ENCODE measurements at places on chromosomes 1 and 21.

- DNase-seq, result no peak
These were observed 91.6 kb downstream of the DDAH1 start for GRCh38 chr1:85373378-85373708.

GRCh38 chr1:117365350-117366176 is 1.7 kb upstream of the MAN1A2 start:
- peak; percentile 36 for DNase-seq

DNA sequence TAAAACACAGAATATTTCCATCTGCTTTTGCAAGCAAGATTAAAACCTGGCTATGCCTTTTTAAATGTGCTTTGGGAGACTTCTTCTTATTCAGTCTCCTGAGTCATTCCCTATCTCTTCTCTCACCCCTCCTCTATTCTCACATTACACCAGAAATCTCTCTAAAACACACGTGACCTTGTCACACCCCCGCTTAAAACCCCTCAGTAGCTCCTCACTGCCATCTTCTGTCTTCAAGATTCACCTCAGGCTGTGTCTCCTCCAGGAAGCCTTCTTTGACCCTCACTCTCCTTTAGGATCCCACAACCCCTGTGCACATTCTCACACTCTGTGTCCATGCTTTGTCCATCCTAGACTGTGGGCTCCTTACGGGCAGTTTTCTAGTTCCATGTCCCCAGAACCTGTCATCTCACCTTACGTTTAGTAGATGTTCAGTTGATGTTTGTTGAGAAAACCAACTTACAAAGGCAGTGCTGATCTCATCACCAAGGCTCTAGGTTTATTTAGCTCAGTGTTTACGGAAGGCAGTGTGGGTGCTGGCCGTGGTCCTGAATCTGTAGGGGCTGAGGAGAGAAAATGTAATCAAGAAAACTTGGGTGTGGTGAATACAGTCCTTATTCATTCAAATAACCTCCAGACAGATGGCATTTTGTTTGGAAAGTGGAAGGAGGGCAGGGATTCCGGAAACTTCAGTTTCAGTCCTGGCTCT is 143.5 kb downstream of the DMRTA2 start:
- peak; percentile 73 for DNase-seq

DNA sequence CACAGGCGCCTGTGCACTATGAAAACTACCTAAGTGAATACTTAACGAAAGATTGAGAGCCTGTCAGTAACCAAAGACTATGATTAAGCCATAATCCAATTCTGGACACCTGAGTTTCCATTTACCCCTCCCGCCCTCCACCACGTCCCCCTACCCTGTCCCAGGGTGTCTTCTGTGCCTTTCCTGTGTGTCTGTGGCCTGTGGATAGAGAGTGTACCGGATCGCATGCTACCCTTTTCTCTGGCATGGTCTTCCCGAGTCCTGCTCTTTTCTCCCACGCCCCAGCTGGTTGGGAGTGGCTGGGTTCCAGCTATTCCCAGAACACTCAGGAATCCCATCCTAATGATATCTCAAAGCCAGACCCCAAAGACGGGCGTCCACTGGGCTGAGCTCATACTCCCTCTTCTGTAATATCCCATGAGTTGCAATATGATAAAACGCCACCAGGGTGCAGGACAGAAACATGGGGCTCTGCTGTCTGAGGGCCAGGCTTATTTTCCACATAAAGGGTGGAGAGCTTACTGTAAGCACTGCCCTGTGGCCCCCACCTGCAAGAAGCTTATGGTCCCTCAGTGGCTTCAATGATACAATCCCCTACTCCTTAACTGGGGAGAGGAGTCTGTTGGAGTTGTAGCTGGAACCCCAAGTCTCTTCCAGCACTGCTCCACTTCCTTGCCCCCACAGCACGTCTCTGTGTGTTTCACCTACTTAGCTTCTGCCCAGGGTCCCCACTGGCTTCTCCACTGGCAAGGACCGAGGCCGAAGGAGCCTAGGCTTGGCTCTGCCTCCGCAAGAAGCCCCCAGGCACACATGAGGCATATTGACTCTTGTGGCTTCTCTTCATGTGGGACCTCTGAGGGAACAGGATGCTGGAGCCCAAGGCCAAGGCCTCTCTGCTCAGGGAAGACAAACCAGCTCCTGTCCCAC is 17.6 kb upstream of the ALX3 start:
- DNase-seq, result peak; percentile 70

GRCh38 chr1:117188170-117188815 is 22.4 kb downstream of the VTCN1 start:
- DNase-seq, result no peak

DNA sequence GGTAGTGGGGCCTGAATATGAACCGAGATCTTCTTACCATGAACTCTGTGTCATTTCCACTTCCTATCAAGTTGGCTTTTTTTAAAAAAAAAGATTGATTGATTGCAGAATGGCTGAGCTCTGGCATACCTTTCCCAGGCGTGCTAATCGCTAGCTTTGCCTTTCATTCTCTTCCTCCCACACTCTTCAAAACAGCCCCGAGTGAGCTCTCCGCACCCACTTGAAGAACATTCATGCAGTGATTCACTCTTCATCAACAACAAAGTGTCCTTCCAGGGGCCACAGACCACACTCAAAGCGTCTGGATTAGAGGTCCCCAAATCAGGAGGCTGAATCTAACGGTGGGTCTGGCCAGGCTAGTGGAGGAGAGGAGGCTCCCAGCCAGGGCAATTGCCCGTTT is 96.3 kb upstream of the GALNT2 start:
- DNase-seq, result no peak

GRCh38 chr1:12601700-12602658 is 16.0 kb downstream of the DHRS3 start:
- peak; percentile 93 for DNase-seq

GRCh38 chr1:97017895-97018294 is 296.3 kb downstream of the PTBP2 start:
- no peak for DNase-seq

DNA sequence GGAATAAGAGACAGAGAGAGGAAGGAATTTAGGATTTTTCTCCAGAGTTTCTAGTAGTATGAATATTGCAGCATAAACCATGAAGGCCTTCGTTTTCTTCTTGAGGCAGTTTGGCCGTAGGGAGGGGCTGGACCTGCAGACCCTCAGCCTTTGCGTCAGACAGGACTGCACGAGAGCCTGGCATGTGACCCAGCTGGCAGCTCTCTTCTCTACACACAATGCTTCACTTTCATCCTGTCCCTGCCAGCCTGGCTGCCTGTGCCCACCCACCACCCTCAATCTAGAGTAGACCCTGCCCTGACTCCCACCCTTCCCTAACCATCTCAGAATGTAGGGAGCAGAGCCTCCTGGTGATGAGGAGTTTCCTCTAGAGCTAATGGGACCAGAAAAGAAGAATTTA is 1.6 kb downstream of the CA14 start:
- no peak for DNase-seq

GRCh38 chr1:208154679-208155642 is 89.2 kb downstream of the PLXNA2 start:
- peak; percentile 41 for DNase-seq

- peak; percentile 31 for DNase-seq
These were observed 252.4 kb upstream of the DUSP10 start for GRCh38 chr1:221994274-221994698.

- DNase-seq, result peak; percentile 65
These were observed 103.7 kb downstream of the NCAM2 start for GRCh38 chr21:21101911-21102310.

GRCh38 chr1:1359308-1359663 is 931 bp upstream of the MXRA8 start:
- DNase-seq, result peak; percentile 87

DNA sequence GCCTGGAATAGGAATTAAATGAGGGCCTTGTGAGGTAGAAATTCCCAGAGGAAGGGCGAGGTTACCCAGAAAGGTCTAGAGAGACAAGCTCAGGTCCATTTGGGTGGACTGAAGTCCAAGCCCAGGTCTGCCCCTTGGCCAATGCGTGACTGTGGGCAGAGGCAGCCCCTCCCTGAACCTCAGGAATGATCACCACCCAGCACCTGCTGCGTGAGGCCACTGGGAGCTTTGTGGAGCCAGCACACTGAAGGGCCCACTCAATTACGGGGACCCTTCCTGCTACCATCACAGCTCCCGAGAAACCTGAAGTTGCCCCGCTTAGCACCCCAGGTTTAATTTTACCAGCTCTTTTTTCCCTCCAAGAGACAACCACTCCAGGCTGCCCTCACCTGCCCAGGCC is 6.5 kb upstream of the MATN1 start:
- DNase-seq, result no peak

GRCh38 chr1:211261229-211261628 is 2.1 kb downstream of the RCOR3 start:
- DNase-seq, result no peak

DNA sequence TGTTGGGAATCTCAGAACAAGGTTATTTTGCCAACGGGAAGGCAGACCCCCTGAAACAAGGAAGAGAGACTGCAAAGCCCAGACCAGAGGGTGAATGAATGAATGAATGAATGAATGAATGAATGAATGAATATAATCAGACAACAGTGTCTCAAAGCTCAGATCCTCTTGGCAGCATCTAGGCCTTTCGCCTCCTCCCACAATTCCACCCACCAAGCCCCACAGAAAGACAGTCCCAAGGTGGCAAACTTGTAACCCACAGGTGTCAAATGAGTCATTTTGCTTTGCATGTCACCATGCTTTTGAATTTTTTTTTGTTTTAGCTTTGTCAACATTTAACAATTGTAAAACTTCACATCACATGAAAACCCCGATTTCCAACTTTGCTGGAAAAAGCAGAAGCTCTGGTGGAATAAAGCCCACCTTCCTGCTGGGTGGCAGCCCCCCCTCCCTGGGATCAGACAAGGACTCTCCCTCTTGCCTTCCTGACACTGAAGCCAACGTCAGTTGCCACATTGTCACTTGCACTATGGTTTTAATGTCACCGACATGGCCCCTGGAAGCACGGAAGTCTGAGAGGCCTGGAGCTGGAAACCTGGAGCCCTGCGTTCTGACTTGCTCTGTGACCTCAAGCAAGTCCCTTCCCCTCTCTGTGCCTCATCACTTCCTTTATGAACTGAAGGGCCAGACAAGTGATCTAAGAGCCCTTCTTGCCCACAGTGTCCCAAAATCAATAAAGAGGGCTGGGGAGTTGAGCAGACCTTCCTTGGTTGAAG is 134.6 kb upstream of the RUNX3 start:
- no peak for DNase-seq

DNA sequence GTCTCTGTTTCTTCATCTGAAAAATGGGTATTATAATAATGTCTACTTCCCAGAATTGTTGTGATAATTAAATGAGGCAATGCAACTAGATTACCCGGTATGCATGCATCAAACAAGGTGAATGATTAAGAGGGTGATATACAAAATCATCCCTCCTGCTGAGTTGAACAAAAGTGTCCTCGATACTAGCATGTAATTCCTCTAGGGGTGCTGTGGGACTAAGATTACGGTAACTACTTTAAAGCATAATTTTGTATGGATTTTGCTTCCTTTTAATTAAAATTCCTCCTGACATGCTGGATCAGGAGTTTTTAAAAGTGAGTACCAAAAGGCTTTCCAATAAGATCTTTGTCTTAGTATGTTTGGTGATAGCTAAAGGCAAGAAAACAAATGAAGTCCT is 98.7 kb upstream of the PRMT6 start:
- no peak for DNase-seq

DNA sequence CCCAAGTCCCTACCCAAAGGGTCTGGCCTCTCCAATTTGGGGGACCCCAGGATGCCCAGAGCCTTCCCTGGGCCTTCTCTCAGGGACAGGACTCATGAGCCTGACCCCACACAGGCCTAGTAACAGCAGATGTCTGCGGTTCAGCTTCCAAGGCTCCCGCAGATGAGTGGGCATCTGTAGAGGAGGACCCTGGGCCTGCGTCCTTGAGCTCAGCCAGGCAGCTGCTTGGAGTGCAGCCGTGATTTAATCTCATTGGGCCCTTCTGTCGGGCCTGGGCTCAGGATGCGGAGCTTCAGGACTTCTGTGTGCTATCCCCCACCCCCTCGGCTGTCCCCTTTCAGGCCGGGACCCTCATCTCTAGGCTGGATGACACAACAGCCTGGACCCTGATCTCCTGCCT is 35.4 kb downstream of the IGSF21 start:
- no peak for DNase-seq

DNA sequence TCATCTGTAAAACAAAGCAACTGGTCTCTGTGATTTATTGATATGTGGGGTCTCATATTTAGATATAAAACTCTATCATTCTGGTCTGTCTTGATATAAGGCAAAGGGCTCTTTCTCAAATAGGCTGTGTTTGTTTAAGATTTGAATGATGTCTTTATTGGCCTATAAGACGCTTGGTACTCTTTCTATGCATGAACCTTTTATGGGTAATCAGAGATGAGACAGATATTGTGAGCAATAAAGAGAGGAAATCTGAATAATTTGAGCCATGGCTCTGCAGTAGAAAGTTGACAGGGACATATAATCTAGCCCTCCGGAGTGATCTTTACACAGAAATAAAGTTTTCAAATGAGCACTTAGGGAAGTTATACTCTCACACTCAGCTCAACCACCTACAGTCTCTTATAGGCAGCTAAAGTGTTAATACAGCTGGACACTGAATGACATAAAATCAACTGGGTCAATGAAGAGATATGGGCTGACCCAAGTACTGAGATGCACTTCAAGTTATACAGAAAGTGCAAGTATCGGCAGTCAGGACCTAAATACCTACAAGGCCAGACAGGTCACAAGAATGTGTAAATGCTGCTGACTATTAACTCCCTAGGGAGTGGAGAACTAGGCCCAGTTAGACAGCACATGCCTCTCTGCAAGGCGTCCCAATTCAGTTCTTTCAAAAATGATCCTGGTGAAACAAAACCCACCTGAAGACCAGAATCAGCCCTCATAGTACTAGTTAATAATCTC is 111.0 kb downstream of the PTPN14 start:
- DNase-seq, result no peak

- DNase-seq, result no peak
These were observed 767.0 kb downstream of the MRPL39 start for GRCh38 chr21:24840287-24840686.

GRCh38 chr1:66251546-66251945 is 282.4 kb upstream of the SGIP1 start:
- no peak for DNase-seq

DNA sequence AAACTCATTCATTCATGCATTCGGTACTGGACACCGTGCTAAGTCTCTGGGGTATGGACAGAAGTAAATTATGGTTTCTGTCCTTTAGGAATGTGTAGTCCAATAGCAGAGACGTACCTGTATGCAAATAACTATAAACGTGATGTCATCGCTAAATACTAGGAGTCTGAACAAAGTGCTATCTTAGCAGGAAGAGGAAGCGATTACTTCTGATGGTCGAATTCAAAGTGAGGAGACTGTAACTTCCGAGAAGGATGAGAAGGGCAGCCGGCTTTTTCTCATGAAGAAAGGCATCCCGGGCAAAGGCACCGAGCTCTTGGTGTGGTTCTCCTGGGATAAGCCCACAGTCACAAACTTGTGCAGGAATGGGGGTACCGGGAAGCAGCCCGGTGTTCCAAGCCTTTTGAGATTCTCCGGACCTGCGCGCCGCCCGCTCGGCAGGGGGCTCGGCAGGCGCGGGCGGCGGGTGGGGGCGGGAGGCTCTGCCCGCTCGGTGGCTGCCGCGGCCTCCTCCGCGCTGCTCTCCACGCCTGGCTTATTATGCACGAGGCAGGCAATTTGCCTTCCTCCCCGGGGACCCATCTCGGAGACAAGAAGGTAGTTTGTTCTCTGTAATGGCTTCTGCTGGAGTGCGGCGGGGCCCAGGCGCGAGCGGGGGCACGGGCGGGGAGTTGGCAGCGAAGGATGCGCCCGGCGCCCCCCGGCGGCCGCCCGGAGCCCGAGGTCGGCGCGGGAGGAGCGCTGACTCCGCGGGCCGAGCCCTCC is 67.5 kb upstream of the CD1D start:
- DNase-seq, result peak; percentile 74
